Hematopoietic multipotent progenitor cell treated with erythropoietin and hydrocortisone succinate and interleukin-3 and kit ligand, for 17 days (in vitro differentiated cells): ENCODE measurements at places on chromosomes 11 and 22.

- no peak for DNase-seq
Observed at GRCh38 chr11:86511086-86511551, 136.4 kb downstream of the CCDC81 start.

GRCh38 chr22:16717699-16718558 lies 107.3 kb downstream of the XKR3 start:
- no peak for DNase-seq

DNA sequence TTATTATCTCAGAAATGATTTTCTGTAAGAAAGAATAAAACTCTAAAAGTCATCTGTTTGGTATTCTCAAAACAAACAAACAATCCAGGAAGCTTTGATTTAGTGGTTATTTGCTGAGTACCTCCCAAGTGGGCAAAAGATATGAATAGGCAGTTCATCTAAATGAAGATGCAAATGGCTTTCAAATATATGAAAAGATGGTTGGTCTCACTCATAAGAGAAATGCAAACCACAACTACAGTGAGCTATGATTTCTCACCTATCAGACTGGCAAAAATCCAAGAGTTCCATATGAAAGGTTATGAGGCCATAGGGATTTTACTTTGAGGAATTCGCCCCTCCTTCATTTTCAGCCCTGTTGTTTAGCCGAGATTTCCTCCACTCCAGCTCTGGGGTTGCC lies 11.3 kb upstream of the P2RY2 start:
- DNase-seq, result no peak

DNA sequence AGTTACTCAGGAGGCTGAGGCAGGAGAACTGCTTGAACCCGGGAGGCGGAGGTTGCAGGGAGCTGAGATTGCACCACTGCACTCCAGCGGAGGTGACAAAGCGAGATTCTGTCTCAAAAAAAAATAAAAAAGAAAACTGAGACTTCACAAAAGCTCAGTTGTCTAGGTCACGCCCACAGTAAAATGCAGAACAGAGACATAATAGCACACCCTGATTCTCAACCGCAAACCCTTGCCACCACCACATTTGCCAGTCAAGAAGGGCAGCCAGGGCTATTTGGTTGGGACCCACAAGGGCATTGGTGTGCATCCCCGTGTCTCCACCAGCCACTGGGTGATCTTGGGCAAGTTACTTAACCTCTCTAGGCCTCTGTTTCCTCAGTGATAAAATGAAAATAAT lies 25.4 kb downstream of the CREB3L1 start:
- no peak for DNase-seq

DNA sequence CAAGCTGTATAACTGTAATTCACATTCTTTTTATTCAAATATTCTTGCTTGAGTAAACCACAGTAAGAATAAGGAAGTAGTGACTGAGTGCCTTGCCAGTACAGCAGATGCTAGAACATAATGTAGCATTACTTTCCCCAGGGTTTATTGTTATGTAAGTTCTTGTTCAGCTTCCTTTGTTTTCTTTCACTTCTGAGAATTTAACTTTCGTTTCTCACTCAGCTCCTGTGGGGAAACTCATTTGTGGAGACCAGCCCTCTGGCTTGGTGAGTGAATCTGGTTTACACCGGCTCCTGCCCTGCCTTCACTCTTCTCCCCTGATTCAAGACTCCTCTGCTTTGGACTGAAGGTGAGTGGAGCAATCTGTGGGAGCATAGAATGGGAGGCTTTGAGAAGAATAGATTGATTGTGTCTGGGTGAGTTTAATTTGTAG lies at the start of gene TRIM22:
TSS of gene TRIM22 (plus strand) at position 240 of the 433 bp plus-strand sequence. CDS start 6,443 bp downstream, outside the sequence.
- peak; percentile 53 for DNase-seq

DNA sequence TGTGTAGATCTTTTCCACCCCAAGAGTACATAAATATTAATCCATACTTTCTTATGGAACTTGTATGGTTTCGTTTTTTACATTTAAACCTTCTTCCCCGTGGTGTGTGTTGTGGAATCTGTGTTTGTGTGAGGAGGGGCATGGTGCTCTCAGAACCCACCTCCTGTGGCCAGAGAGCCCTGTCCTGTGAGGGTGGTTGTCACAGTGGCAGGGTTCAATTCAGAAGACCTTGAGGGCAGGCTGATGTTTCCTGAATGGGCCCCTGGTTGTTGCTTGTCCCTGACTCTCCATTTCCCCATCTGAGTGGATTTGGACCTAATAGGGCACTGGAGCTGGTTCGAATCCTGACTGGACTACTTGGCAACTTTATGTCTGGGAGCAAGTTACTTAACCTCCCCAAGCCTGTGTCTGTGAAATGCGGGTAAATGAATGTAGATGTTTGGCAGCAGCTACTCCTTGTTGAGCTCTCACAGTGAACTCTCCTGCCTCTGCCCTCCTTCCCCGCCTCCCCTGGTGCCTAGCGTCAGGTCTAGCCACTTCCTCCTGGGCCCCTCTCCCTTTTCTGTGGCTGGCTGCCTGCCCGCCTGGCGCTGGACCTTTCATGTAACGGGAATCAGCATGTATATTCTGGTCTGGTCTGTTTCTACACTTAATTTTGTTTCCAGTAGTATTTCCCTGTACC lies 7.3 kb downstream of the NEAT1 start:
- DNase-seq, result peak; percentile 88

GRCh38 chr11:29629286-29629685 lies 387.5 kb downstream of the KCNA4 start:
- DNase-seq, result no peak

DNA sequence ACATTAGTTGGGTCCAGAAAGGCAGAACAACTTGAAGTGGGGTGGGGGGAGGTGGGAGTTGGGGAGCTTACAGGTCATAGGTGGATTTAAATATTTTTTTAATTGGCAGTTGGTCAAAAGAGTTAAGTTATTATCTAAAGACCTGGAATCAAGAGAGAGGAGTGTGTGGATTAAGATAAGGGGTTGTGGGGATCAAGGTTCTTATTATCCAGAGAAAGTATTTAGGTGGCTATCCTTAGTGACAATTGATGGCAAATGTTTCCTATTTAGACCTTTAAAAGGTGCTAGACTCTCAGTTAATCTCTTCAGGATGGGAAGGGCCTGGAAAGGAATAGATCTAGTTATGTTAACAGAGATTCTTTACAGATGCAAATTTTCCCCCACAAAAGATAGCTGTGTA lies 120.7 kb upstream of the OR9Q1 start:
- no peak for DNase-seq

DNA sequence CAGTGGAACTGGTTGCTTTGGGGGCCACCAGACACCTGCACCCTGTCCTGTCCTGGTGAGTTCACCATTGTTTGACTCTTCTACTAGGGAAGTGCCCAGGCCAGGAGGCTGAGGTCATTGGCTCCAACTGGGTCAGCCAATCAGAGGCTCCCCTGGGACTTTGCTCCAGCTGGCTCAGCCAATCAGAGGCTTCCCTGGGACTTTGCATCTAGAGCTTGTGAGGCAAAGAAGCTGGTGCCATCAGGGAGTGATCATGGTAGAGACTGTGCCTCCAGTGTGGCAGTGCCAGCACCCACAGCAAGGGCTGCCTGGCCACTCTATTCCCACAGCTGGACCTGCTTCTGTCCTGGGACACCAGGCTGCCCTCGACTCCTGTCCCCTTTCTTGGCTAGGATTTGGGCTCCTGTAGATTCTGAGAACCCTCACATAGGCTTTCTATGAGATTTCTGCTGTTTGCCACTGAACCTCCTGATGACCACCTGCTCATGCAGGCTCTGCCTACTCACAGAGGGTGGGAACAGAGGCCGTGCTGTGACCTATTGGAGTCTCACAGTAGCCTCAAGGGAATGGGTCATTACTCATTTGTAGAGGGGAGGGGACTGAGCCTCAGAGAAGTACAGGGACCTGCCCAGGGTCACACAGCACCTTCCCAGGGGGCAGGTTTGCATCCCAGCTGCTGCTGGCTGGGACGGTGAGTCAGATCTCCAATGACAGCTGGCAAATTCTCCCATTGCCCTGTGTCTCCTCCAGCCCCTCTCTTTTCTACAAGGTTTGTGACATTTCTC lies 59.2 kb upstream of the SHISAL1 start:
- DNase-seq, result no peak

GRCh38 chr11:126090452-126090851 lies 27.8 kb upstream of the CDON start:
- DNase-seq, result no peak

- no peak for DNase-seq
Observed at GRCh38 chr11:120511820-120512738, 531 bp downstream of the GRIK4 start.

DNA sequence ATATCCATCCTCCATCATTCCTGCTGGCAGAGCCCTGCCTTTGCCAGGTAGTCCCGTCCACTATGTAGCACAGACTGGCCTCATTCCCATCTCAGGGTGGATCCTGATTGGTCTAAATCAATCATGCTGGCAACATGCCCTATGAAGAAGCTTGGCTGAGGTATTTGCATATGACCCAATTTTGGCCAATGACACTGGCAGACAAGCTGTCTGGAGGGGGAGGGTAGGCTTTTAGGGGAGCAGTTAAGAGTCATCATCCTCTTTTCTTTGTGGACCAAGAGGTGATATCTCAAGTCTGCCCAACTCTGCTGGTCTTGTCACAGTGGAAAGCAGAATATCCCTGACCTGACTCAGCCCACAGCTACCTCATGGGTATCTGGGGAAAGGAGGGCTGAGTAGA lies 5.1 kb downstream of the CCDC89 start:
- DNase-seq, result no peak

DNA sequence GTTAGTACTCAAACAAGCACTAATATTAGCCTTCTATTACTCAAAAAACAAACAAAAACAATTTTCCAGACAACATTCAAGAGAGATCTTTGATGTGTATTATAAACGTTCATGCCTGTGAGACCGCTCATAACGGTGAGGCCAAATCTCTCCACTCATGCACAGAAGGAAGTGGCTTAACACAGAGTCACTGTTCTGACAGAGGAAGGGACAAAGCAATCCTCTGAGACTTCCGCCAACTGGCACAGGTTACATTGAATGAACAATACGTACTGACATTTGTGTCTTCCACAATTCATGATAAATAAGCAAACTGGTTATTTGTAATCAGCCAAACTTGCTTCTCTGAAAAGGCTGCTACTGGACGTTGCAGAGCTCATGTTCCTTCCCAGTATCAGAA lies 30.5 kb downstream of the CHKA start:
- DNase-seq, result no peak

DNA sequence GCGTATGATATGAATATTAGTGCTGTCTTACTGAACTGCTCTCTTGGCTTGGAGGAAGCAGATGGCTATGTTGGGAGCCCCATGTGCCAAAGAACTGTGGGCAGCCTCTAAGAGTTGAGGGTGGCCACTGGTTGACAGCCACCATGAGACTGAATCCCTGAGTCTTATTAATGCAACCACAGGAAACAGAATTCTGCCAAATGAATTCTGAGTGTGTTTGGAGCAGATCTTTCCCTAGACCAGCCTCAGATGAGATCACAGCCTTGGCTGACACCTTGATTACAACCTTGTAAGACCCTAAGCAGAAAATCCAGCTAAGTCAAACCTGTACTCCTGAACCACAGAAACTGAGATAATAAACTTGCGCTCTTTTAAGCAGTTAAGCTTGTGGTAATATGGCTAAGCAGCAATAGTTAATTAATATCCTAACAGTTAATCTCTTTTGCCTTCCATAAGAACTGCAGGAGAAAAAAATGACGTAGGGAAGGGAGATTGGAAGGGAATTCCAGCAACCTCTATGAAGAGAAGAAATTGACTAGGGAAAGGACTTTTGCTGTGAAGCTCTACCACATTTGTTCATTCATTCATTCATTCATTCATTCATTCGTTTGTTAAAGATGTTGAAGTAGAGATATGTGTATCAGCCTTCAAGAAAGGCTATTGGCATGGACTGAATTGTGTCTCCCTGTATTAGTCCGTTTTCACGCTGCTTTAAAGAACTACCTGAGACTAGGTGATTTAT lies 26.8 kb downstream of the ADM start:
- no peak for DNase-seq

GRCh38 chr22:37146507-37147180 lies 3.1 kb downstream of the IL2RB start:
- no peak for DNase-seq

DNA sequence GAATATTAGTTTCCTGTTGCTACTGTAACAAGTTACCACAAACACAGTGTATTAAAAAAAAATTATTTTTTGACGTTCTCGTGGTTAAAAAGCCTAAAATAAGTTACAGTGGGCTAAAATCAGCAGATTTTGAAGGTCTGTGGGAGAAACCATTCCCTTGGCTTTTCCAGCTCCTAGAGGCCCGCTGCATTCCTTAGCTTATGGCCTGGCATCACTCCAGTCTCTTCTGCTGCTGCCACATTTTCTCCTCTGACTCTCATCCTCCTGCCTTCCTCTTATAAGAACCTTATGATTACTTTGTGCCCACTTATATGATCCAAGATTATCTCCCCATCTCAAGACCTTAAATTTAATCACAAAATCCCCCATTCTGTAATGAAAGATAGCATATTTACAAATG lies 392.7 kb downstream of the GUCY1A2 start:
- no peak for DNase-seq

DNA sequence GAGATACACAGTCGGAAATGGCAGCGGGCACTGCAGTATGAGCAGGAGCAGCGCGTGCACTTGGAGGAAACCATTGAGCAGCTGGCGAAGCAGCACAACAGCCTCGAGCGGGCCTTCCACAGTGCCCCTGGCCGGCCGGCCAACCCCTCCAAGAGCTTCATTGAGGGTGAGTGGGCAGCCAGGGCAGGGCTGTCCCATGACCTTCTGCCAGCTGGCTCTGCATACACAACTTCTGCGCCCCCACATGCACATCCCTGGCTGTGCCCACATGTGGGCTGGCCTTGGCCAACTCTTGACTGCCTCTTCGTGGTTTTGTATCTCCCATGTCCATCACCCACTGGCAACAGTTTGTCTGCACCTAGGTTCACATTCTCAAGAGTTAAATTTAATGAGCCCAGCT lies 81.1 kb downstream of the MORC2 start:
- DNase-seq, result no peak

DNA sequence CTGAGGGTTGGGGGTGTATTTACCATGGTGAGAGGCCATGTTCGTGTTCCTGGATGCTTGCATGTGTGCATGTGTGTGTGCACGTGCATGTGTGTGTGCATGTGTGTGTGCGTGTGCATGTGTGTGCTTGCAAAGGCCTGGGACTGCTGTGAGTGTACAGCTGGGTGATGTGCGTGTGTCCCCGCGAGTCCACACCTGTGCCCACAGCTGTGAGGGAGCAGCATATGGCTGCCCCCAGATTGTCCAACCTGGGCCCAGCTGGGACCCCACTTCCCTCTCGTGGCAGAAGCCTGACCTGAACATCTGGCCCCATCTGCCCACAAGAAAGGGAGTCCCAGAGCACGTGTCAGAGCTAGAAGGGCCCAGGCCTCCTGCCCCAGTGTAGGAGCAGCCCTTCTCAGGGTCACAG lies 8.4 kb upstream of the CD248 start:
- no peak for DNase-seq

GRCh38 chr11:119154178-119154577 lies 5.3 kb downstream of the ABCG4 start:
- no peak for DNase-seq

DNA sequence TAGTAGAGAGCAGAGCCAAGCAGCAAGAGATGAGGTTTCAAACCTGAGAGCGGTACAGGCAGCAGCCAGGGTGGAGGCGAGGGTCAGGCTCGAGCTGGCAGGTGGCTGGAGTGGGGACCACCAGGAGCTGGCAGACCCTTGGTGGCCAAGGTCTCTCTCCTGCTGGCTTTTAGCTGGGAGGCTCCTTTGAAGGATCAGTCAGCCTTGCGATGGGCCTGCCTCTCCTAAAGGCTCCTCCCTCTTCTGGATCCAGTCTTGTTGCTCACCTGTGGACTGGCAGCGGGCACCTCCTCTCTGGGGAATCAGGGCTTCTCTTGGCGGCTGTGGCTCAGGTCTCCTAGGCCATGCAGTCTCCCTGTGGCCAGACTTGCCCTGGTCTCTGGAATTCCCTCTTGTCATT lies 24.8 kb downstream of the TPST2 start:
- DNase-seq, result no peak
